ENCODE measurements at places on chromosomes 2 and 18.

DNA sequence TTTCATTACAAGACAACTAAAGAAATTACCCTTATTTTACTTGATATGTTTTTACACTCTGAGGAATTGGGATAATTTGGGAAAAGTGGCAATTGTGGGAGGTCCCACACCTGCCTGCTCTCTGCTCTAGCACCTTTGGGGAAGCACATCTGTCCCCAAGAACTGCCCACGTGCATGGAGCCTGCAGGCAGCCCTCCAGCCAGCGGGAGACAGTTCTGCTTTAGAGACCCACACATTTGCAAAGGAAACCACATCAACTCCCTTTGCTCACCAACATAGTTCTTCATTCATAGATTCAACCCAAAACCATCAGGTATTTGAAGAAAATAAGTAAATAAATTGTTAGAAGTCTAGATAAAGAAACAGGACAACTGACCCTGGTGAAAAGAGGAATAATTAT, 239.9 kb upstream of the ID2 start:
- DNase-seq, result no peak

- DNase-seq, result no peak
These were observed 246.3 kb upstream of the NRP2 start for GRCh38 chr2:205435970-205436369.

DNA sequence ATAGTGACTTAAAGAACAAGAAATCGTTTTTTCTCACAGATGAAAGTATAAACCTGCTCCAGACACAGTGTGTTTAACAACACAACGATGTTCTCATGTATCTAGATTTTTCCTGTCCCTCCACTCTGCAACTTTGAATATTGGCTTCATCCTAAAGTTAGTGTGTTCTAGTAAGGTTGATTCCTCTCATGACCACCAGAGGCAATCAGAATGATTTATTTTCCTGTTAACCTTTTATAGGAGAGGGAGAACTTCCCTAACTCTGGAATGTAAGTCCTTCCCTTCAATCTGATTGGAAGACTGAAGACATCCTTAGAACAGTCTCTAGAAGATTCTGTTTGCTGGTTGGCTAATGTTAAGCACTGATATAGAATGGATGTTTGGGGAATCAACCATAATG, 41.0 kb upstream of the TAF4B start:
- no peak for DNase-seq

GRCh38 chr18:66508937-66509336, 95.0 kb downstream of the CDH19 start:
- DNase-seq, result no peak

DNA sequence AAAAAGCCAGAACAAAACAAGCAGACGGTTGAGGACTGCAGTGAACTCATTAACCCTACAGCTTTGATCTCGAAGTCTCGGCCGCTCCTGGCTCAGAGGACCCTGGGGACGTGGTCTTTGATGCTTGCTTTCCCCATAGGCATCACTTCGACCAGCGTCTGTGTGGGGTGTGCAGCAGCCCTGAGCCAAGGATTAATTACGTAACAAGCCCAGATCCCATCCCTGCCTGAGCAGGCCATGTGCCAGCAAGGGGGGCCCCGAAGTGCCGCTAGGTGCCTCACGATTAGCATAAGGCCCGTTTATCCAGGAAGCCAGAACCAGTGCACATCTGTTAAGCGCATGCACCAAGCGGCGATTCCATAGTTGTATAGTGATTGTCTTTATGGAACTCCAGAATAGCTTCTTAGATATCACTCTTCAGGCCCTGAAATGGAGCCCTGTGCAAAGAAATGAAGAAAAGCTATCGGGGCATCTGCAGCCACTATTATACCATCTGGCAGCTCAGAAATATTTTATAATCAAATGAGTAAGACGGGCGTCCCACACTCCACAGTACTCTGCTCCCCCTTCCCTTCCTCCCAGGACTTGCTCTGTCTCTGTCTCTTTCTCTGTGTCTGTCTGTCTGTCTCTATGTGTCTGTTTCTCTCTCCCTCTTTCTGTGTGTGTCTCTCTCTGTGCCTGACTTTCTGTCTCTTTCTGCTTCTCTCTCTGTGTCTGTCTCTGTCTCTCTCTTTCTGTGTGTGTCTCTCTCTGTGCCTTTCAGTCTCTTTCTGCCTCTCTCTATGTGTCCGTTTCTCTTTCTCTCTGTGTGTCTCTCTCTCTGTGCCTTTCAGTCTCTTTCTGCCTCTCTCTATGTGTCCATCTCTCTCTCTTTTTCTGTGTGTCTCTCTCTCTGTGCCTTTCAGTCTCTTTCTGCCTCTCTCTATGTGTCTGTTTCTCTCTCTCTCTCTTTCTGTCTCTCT, 41.7 kb downstream of the HPCAL1 start:
- no peak for DNase-seq

DNA sequence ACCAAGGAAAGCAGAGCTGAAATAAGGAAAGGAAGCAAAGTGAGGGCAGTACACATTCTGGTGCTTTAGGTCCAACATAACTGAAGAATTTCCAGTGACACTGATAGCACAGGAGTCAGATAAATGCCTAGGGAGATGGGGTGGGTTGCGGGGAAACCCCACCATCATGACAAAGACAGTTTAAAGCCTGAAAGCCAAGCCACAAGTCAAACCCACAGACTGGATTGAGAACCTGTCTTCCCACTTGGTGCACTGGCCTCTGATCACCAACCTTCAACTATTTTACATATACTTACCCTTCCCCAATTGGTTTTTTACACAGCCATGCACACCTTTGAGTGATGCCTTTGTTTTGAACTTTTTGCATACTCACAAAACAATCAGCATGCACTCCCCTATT, 22.2 kb upstream of the PDK1 start:
- DNase-seq, result no peak

- DNase-seq, result no peak
These were observed 93.7 kb downstream of the KCTD1 start for GRCh38 chr18:26454616-26455015.

- peak; percentile 55 for DNase-seq
These were observed 33.8 kb upstream of the IMPA2 start for GRCh38 chr18:11947214-11948191.

GRCh38 chr2:161152302-161152701, 7.9 kb upstream of the TANK start:
- DNase-seq, result no peak

DNA sequence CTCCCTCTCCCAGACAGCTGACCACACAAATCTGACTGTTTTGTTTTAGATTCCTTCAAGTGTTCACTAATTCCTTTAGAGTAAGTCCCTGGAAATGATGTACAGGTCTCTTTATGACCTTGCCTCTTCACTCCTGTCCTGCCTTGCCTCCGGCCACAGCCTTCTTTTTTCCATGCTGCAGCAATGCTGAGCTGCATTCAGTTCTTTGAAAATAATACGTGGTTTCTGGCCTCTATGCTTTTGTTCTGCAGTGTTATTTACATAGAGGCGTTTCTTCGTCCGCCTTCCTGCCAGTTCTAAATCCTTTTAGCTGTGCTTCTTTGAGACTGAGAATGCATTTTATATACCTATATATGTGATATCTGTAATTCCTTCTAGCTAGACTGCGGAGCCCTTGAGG, 87.2 kb downstream of the PPP1R1C start:
- no peak for DNase-seq

DNA sequence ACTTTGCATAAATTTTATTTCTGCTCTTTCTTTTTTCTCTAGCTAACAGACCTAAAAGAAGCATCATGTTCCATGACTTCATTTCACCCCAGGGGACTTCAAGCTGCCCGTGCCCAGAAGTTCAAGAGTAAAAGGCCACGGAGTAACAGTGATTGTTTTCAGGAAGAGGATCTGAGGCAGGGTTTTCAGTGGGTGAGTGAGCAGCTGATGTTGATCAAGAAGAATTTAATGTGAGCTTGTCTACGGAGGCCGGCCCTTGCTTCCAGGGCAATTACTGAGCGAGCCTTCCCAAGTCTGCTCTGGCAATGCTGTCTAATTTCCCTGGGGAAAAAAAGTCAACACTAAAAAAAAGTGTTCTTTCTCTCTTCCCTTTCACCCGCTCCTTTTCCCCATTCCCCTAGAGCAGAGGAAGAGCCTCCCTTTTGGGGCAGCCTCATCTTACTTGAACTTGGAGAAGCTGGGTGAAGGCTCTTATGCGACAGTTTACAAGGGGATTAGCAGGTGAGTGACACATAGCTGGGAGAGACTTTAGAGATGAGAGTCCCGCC, 1.2 kb downstream of the CDK15 start:
- DNase-seq, result no peak

DNA sequence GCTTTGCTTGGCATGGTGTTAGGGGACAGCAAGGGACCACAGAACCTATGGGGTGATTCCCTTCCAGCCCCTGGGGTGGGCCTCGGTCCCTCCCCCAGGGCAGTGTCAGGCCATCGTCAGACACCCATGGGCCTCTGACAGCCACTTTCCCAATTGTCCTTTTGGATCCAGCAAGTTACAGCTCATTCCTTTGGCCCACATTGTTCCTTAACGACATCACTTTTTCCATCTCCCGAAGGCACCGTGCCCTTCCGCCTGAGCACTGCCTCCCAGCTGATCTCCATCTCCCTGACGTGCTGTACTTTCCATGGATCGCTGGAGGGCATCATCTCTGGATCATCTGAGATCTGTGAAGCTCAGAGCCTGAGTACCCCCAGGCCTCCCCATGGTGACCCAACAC, 10.4 kb upstream of the KCNK3 start:
- DNase-seq, result no peak

GRCh38 chr2:54384301-54385203, 71.6 kb upstream of the SPTBN1 start:
- DNase-seq, result no peak

GRCh38 chr18:77054288-77054605, 78.3 kb downstream of the MBP start:
- no peak for DNase-seq

DNA sequence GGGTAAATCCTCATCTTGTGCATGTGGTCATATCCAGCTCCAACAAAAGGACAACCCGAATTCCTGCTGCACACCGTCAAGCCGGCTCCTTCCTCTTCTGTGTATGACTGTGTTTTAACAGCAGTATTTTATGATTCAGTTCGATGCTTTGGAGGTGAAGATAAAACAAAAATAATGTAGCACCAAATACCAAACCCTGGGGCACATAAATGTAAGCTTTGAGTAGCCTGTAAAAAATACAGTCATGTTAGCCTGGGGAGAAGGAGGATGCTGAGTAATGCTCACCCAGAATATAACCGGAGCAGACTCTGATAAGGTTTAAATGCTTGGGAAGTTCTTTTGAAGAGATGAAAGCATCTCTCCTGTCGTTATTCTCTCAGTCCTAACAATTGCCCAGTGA, 225.0 kb downstream of the SUCLG1 start:
- no peak for DNase-seq

- no peak for DNase-seq
These were observed 60.3 kb downstream of the ARMC9 start for GRCh38 chr2:231258701-231259100.

GRCh38 chr2:142165790-142166189, 35.0 kb upstream of the LRP1B start:
- DNase-seq, result peak; percentile 42

DNA sequence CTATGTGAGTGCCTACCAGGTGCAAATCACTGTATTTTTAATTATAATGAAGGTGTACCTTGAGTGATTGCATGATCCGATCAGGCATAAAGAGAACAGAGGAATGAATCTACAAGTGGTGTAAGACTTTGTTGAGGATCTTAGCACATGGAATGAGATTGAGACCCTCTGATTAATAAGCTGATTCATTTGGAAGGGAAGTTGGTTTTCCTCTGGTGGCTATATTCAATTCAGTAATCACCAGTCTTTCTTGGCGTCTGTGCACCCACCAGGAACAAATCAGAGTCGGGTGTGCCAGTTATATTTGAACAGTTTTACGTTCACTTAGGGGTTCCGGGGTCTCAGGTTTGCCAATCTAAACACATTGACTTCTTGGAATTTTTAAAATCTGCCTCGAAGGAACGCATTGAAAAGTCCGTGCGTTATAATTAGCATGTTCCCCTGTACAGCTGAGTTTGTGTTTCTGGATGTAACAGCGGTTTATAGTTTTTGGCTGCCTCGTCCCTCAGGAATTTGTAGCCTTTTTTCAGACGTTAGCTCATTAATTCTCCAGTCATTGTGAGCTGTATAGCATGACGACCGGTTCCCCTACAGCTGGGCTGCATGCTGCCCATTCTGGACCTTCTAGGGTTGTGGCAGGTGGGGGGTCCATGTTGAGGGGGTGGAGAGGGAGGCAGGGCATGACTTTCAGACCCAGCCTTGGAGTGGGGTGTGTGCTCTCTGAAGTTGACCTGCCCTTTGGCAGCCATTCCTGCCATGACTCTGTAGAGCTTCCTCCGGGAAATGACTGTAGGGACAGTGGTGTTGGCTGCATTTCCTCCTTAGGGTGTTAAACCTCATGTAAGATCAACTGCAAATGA, 20.3 kb downstream of the MYO1B start:
- DNase-seq, result no peak

GRCh38 chr2:235000426-235001236, 48.8 kb downstream of the SH3BP4 start:
- no peak for DNase-seq

DNA sequence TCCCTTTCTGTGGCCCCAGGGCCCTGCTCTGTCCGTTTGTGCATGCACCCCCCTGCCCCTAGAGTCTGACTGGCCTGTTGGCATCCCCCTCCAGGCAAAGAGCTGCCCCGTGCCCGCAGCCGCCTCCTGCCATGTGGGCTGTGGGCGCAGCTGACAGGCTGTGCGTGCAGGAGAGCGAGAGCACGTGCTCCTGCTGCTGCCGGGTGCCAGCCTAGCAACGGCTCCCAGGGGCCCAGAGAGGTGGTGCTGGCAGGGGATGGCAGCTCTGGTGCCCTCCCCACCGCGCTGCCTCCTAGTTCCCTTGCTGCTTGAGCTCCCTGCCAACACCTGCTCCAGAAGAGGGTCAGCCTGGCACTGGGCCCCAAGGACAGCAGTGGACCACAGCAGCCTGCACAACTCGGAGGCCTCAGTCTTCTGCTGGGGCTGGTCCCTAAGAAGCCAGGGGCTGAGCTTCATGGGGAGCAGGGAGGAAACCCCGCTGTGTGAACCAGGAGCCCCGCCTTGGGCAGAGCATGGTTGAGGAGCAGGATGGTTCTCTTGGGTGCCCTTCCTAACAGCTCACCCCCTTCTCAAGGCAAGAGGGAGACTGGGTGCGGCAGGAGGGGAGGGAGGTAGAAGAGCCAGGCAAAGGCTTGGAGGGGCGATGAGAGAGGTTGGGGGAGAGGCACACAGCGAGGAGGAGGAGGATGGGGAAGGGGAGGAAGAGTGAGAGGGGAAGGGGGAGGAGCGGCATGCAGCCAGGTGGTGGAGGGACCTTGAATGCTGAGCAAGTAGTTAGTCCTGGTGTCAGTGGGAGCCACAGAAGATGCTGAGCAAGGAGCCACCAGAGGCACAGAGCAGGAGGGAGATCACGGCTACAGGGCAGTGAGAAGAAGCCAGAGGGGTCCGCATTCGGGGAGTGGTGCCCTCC, 23.8 kb upstream of the PTMA start:
- no peak for DNase-seq

DNA sequence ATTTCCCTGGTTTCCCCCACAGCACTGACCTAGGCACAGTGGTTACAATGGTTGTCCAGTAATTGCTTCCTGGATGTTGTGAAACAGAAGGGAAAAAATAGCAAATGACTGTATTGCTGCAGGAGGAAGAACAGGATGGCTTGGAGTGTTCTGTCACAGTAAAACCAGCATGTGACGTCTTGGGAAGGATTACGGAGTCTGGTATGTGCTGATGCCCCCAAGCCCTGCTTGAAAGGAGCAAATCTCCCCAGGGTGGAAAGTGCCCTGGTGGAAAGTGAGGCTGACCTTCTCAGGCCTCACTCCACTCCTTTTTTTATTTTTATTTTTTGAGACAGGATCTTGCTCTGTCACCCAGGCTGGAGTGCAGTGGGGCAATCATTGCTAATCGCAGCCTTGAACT, 7.8 kb downstream of the RAB11FIP5 start:
- DNase-seq, result no peak

GRCh38 chr2:203401-203800, 60.4 kb downstream of the SH3YL1 start:
- no peak for DNase-seq

Measured in NT2/D1 (cell line).